ENCODE measurements at places on chromosomes 2 and 18.

- DNase-seq: no peak
Observed at GRCh38 chr2:66853585-66853984, 418.7 kb downstream of the MEIS1 start.

- DNase-seq: peak; percentile 50
Observed at GRCh38 chr2:20350041-20350712, 467 bp downstream of the PUM2 start.

- no peak for DNase-seq
Observed at GRCh38 chr2:226963528-226963927, 127.7 kb downstream of the RHBDD1 start.

DNA sequence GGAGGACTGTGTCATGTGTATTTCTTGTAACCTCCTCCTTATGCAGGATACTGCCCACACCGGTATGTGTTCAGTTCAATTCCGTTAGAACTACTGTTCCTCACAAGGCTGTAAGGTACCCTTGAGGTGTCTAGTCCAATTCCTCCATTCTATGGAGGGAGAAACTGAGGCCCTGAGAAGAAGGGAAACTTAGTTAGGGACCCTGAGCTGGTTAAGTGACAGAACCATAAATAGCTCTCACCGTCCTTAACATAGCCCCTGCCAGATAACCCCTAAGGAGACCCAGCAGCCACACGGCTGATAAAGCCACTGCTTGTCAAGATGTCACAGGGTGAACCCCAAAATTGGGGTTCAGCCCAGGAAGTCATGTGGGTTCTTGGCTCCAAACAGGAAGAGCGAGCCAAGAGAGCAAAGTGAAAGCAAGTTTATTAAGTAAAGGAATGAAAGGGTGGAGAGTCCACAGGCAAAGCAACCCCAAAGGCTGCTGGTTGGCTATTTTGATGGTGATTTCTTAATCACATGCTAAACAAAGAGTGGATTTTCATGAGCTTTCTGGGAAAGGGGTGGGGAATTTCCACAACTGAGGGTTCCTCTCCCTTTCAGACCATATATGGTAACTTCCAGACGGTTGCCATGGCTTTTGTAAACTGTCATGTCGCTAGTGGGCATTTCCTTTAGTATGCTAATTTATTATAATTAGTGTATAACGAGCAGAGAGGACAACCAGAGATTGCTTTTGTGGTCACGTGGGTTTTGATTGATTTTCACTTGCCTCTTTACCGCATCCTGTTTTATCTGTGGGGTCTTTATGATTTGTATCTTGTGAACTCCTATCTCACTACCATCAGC, 83.4 kb upstream of the RTN4 start:
- peak; percentile 29 for DNase-seq

DNA sequence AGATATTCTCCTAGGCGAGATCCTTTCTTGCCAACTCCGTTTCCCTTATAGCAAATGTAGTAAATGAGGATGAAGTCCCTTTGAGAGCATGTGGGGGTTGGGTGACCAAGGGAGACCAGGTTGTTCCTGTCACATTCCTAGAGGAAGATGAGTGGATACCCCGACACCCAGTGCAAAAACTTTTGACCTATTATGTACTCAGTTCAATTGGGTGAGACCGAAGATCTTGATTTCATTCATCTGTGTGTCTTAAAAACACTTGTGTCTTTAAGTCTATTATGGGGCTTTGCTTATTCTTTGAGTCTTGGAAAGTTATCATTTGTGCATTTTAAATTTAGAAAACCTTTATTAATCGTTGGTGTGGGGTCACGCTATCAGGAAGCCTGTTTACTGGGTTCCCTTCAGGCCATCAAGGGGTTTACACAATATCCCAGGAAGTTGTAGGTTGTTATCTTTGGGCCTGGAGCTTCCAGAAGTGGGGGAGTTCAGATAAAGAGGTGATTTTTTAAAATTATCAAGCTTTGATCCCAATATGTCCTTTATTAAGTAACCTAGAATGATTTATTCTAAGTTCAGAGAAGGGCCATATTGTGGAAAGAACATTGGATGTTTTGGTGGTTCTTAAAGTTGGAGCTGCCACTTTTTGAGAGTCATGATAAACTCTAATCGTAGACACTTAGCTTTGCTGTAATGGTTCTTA, 2.8 kb downstream of the RHOB start:
- no peak for DNase-seq

DNA sequence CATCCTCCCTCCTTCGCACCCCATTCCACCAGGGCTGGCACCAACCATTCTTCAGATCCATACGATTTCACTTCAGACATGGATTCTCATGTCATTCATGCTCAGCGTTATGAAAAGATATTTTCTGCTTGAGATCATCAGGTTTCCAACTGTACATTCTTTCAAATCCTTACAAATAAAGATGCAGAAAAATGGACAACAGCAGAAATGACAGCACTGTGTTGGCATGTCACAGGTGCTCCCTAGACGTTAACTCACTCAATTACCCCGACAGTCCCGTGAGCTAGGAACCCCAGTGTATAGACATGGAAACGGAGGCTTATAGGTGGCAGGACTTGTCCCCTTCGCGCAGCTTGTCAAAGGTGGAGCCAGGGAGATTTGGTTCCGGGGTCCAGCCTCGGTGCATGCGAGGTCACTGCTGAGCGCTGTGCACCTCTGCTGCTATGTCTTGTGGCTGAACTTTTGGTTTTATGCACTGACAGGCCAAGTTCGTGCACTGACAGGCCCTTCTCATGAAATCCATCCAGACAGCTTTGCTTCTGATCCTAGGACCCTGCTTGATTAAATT, 17.7 kb downstream of the FHL2 start:
- DNase-seq: no peak

GRCh38 chr18:2138552-2138951, 432.8 kb downstream of the METTL4 start:
- DNase-seq: no peak

GRCh38 chr18:37483221-37483971, 82.2 kb downstream of the CELF4 start:
- DNase-seq: no peak

- no peak for DNase-seq
Observed at GRCh38 chr2:104487366-104487765, 366.5 kb upstream of the POU3F3 start.

- DNase-seq: no peak
Observed at GRCh38 chr18:335733-336132, 67.9 kb upstream of the THOC1 start.

DNA sequence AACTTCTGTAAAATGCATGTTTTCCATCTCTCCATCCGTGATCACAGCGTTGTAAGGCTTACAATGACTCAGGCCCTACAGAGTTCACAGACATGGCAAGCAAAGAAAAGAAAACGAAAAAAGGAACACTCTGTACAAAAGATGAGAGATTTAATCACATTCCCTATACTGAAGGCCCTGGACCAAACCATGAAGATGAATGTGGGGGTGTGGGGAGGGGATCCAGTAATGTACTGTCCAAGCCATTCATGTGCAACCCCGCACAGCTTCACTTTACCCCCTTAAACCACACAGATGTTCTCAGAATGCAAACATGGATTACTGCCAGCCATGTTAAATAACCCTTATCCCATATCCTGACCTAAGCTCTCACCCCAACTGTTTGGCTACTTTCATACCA, 391.1 kb downstream of the NCKAP5 start:
- DNase-seq: no peak

DNA sequence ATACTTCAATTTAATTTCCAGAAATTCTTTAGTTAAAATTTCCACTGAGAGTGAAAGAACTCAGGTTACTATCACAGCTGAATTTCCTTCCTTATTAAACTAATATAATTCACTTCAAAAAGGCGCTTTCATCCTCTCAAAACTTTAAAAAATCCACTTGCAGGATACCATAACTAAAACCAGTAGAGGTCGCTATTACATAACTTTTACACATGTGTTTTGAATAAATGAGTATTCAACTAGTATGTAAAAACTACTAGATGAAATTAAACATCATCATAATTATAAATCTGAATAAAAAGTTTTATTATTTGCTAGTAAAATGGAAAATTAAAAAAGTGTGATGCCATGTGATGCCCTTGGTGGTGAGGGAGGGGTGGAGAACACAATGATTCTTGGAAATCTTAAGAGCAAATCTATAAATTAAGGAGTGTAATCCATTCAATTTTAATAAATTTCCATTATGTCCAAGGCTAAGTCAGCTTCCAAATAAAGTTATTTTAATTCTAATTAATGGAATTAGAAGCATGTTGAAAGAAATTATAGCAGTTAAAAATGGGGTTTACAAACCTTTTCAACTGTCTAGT, 61.4 kb downstream of the SOS1 start:
- no peak for DNase-seq

GRCh38 chr18:61950371-61950770, 57.6 kb upstream of the RNF152 start:
- no peak for DNase-seq
